ENCODE measurements at places on chromosomes 3 and 15.

- no peak for DNase-seq
These were observed 276.7 kb downstream of the ADAMTSL3 start for GRCh38 chr15:83930392-83931212.

DNA sequence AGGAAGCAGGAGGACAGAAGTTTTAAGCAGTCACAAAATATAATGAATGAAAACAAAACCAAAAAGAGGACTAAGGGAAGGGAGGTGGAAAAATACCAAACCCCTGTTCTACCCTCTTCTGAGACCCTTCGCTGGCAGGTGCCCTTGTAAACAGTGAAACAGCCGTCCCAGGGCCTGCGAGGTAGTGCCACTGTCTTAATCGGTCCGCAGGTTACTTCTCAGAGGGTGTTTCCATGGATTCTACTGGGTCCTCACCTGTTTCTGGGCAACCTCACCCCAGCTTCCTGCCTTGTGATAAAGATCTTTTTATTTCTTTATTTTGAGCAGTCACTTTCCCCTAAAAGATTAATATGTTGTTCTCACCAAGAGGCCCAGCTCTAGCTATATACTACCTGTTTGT is 65.3 kb downstream of the SLC30A4 start:
- no peak for DNase-seq

GRCh38 chr3:75951941-75952340 is 166.6 kb upstream of the ZNF717 start:
- no peak for DNase-seq

DNA sequence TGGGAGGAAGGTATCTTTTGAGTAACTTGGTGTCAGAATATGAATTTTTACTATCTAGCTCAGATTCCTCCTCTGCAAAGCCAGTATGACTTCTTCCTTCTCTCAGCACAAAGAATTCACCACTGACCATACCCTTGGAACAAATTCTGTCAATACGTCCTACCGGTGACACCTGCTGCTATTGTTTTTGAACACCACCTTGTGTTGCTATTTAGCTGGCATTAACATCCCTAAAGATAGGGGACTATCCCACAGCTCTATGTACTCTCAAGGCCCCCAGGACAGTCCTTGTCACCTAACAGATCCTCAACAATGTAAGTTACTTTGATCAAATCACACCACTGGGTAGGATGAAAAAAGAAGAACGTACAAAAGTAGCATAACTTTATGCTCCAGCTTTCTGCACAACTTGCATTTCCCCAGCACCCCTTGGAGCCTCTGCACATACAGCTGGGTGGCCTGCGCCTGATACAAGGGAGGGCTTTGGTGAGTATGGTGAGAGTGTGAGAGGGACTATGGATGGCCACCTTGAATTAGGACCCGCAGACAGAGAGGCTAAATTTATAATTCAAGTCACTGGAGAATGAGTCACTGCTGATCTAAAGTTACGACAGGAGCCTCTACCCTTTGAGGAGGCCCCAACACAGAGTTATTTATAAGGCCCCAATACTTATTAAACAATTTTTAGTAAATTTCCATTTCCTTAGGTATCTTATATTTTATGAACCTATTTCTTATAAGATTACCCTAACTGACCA is 2.3 kb upstream of the COLQ start:
- DNase-seq, result no peak

DNA sequence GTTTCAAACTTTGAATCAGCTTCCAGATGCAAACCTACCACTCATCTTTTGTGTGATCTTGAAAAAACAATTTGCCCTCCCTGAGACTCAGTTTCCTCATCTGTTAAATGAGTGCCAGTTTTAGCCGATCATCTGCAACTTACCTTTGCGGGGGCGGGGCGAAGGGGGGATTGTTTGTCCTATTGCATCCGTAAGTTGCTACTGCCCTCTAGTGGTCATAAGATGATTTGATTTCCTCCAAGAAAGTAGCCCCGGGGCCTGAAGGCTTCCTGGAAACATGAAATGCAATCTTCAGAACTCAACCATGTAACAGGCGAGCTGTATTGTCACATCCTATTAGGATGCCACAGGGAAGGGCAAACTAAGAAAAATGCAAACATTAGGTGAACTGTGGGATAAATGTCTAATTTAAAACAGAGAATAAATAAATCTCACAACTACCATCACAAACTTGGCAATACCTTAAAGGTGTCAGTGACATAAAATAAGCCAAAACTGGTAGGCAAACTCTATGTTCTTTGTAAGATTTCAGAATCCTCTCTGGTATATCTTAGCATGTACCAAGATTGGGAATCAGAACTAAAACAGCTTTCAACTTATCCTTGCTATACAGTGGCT is 63.5 kb upstream of the CLDN18 start:
- peak; percentile 28 for DNase-seq

DNA sequence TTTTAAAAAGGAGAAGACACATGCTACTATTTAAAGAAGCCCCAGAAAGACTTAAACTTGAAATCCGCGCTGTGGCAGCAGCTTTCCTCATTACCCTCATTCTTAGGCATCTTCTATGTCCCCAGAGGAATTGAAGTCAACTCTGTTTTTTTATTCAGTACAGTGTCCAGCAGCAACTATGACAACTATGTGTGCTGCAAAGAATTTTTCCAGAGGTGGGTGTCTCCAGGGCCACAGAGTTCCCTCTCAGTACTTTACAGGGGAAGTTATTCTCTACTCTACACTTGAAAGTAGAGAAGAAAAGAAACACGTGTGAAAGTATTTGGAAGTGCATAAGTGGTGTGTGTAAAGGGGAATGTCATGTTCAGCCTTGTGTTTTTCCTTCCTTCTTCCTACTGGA is 32.0 kb downstream of the GATM start:
- DNase-seq, result no peak

DNA sequence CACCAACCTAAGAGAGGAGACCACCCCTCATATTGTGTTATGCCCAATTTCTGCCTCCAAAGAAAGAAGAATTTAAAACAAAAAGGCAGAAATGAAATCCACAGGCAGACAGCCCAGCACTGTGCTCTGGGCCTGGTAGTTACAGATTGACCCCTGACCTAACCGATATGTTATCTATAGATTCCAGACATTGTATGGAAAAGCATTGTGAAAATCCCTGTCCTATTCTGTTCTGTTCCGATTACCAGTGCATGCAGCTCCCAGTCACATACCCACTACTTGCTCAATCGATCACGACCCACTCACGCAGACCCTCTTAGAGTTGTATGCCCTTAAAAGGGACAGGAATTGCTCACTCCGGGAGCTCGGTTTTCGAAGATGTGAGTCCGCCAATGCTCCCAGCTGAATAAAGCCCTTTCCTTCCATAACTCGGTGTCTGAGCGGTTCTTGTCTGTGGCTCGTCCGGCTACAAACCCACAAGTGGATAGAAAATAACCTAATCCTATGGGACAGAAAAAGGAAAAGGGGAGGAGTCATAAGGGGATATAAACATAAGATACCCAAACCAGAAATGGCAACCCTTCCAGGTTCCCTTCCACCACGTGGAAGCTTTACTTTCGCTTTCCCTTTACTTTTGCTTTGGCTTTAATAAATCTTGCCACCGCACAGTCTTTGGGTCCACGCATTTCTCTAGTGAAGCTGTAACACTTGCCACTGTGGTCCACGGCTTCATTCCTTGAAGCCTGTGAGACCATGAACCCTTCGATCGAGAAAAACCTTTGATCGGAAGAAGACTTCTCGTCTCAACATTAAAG is 1.7 kb upstream of the CFAP91 start:
- no peak for DNase-seq

DNA sequence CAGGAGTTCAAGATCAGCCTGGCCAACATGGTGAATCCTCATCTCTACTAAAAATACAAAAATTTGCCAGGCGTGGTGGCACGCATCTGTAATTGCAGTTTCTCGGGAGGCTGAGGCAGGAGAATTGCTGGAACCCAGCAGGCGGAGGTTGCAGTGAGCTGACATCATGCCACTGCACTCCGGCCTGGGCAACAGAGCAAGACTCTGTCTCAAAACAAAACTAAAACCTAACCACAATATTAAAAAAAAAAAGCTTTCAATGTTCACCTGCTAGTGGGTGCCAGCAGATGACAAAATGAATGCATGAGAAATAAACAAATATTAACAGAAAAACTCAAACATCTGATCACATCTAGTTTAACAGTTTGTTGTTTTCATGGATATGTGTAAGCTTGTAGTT is 9.0 kb downstream of the SLC24A1 start:
- DNase-seq, result no peak

DNA sequence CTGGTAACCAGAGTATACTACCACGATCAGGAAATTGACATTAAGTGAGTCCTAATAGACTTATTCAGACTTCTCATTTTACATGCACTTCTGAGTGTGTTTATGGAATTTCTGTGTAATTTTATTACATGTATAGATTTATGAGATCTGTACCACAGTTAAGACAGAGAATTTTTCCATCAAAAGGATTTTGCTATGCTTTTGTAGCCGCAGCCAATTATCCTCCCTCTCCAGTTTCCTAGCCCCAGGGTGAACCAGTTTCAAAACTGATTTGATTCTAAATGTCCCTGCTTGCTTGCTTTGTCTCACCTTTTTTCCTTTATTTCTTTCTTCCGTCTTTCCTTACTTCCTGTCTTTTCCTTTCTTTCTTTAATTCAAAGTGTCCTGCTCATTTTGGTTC is 661.2 kb upstream of the BCHE start:
- DNase-seq, result no peak

DNA sequence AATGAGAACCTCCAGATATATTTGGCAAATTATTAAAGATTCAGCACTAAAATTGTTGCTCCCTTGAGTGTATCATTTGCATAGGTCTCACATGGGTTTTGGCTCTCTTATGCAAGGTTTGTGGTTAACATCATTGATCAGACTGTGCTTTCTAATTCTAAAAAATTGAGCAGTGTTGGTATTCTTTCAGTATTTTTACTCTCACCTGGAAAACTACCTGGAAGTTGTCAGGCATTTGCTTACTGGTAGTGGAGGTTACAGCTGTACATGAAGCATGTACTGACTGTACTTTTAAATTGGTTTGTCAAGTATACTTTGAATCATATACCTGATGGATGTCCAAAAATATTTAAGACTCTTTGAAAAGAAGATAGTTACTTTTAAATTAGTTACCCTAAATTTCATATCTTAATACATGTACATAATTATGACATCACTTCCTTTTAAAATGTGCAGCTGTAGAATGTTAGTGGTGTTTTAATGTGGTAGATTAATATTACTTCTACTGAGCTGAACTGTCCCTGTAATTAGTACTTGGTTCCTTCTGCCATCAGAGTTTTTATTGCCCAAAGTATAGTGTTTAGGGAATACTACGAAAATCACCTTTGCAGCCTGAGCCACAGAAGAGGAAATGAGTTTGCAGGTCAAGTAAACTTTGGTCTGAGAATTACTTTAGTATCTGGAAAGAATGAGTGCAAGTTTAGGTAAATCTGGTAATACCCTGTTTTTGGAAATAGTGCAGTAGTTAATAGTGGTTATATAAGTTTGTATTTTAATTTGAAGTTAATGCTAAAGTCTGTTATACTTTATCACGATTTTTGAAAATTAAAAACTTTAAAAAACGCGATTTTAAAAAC is 2.8 kb downstream of the CHD2 start:
- no peak for DNase-seq

- no peak for DNase-seq
These were observed at the start of gene EFHB for GRCh38 chr3:19934098-19934566. TSS of gene EFHB (minus strand) at chr3:19934217. CDS start at chr3:19934018, 199 bp downstream.

DNA sequence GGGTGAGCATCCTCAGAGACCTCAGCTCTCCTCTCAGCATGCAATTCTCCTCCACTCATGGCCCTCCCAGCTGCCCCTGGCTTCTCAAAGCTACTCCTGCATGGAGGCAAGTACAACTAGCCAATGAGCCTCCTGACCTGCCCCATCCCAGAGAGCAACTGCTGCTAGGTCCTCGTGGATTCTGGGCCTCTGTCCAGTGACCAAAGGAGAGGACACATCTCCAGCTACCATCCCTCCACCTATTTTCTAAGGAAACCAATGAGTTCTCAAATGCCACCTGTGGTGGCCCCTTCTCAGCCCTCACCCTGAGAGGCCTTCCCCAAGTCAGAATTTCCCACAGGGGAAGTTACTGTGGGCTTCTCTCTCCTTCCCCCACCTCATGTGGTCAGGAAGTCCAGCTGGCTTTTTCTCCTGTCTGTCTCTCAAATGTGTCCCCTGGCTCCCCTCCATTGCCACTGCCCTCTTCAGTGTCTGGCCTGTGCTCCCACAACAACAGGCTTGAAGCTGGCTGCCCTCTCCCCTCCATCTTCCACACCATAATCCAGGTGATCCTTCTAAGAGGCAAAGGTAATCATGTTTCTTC is 43.0 kb downstream of the LIPC start:
- DNase-seq, result no peak

DNA sequence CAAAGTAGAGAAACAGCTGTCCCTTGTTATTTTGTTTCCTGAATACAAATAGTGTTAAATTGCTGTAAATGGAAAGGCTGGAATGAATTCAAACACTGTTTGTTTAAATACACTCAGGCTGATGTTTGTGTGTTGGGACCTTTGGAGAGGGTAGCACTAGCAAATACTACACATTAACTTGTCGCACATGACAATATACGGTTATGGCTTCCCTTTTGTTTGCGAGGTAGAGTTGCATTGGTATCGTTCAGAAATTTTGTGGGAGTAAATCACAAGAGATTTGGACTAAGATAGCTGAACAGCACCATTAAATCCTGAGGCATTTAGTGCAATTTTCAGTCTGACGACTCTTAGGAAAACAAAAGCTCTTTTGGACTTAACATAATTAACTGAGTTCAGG is 213.0 kb upstream of the ROBO2 start:
- DNase-seq, result no peak

DNA sequence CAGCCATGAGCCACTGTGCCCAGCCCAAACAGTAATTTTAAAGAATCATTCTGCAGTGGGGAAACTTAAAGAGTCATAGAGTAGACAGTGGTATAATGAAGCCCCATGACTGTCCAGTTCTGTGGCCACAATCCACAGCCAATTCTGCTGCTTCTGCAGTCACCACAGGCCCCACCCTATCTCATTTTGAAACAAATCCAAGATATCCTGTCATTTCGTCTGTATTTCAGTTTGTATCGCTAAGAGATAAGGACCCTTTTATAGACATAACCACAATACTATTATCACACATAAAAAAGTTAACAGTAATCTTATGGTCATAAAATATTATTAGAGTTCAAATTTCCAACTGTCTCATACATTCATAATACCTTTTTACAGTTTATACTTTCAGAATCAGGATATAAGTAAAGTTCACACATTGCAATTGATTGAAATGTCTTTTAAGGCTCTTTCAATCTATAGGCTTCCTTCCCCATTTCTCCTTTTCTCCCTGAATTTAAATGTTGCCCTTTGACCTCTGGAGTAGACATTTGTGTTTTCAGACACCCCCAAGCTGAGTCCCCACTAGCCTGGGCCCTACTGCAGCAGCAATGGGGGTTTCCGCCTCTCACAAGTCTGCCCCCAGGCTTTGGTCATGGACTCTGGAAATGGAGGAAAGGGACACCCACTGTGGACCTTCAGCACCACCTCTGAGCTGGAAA is 4.2 kb upstream of the NUP210 start:
- no peak for DNase-seq

GRCh38 chr15:74425630-74426029 is 8.1 kb downstream of the SEMA7A start:
- no peak for DNase-seq

- DNase-seq, result no peak
These were observed 26.6 kb upstream of the MGA start for GRCh38 chr15:41633609-41634008.
